NCI-H2029 treated with DMSO at 0.1 percent for 48 hours (cell line): ENCODE measurements at places on chromosomes 12 and 14.

DNA sequence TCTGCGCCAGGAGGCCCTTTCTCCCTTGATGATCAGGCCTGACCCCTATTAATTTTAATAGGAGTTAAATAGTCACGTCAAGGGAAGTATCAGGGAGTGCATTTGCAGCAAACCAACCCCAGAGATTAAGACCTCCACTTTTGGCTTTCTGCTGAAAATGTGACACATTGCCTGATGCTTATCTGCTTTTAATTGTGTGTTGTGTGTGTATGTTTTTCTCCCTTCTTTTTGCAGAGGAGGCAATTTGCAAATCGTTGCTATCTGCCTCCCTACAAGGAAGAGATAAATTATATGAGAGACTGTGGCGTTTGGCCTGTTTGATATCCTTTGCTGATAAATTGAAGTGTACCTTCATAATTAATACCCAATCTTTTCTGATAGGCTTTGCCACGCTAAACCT is 822.9 kb downstream of the VRK1 start:
- no peak for DNase-seq

- no peak for DNase-seq
These were observed 557 bp upstream of the FICD start for GRCh38 chr12:108514468-108514972.

- DNase-seq: no peak
These were observed 76.1 kb downstream of the STON2 start for GRCh38 chr14:81324011-81324410.

- DNase-seq: no peak
These were observed at the start of gene A2M for GRCh38 chr12:9115731-9116559. Gene A2M, minus strand, starts transcription at chr12:9115919. Its CDS starts 70 bp downstream, at chr12:9115849.

DNA sequence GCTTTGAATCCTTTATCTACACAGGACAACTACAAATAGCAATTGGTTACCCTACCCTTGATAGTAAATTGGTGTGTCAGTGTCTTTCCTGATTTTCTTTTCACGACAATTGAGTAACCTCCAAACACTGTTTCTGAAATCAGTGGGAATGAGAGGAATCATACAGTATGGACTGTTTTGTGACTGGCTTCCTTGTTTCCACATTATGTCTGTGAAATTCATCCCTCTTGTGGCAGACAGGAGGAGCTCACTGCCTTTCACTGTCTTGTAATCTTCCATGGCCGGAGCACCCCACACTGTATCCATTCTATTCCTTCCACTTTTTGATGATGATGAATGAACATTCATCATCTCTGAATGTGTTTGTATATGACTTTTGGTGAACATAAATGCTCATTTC is 164.0 kb upstream of the PZP start:
- no peak for DNase-seq

GRCh38 chr12:82182601-82183190 is 175.5 kb downstream of the CCDC59 start:
- DNase-seq: no peak

- DNase-seq: no peak
These were observed 1257.5 kb downstream of the FSCB start for GRCh38 chr14:43249591-43249990.

- DNase-seq: no peak
These were observed 461.4 kb upstream of the SYT1 start for GRCh38 chr12:78403136-78403535.

DNA sequence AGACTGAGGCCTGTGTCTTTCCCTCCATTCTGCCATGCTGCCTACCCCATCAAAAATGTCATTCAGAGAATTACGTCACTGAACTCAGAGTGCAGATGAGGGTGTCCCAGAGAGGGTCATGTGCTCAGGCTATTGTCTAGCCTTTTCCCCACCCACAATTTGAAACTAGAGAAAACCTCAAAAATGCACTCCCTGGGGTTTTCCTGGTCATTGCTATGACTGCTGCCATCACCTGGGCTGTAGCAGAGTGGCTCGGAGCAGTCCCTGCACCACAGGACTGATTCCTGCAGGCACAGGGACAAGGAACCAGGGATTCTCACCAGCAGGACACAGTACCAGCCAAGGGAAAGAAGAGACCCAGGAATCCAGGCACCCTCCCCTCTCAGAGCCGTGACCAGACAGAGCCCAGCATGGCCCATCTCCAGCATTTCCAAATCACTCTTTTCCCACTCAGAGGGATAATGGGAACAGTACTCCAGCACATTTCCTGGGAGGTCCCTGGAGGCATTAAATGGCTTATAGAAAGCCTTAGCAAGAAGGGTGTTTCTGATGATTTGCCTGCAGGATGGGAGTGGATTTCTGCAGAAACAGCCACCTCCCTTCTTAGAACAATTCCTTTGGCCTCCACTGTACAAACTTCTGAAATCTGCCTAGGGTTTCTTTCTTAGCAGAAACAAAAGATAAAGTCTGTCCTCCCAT is 45.9 kb downstream of the VWF start:
- no peak for DNase-seq
